ENCODE measurements at places on chromosomes 12 and 14. TPM values are rescaled to one million over a fixed set of nuclear protein-coding genes. Genes with fewer than 3 reads are reported as not detected.

GRCh38 chr12:111091051-111091450, 170.7 kb upstream of the MYL2 start:
- no peak for DNase-seq

- no peak for DNase-seq
Measured at GRCh38 chr14:79730953-79731352, 480.4 kb downstream of the DIO2 start.

Gene FZD10
- 1.7 TPM for total RNA-seq

Gene FICD
- total RNA-seq, result 4.6 TPM

All from sigmoid colon (tissue), 7 donors.